Stomach (tissue), 19 donors: ENCODE measurements at places on chromosomes 3 and 15. TPM values are rescaled to one million over a fixed set of nuclear protein-coding genes. Genes with fewer than 3 reads are reported as not detected.

RIOX2 gene
- 17.7 TPM for polyA plus RNA-seq

NANOGP8 gene
- not detected for polyA plus RNA-seq

DPPA4 gene
- not detected for polyA plus RNA-seq

GRCh38 chr15:65343374-65343981 lies 34.3 kb downstream of the IGDCC3 start:
- DNase-seq = no peak

DNA sequence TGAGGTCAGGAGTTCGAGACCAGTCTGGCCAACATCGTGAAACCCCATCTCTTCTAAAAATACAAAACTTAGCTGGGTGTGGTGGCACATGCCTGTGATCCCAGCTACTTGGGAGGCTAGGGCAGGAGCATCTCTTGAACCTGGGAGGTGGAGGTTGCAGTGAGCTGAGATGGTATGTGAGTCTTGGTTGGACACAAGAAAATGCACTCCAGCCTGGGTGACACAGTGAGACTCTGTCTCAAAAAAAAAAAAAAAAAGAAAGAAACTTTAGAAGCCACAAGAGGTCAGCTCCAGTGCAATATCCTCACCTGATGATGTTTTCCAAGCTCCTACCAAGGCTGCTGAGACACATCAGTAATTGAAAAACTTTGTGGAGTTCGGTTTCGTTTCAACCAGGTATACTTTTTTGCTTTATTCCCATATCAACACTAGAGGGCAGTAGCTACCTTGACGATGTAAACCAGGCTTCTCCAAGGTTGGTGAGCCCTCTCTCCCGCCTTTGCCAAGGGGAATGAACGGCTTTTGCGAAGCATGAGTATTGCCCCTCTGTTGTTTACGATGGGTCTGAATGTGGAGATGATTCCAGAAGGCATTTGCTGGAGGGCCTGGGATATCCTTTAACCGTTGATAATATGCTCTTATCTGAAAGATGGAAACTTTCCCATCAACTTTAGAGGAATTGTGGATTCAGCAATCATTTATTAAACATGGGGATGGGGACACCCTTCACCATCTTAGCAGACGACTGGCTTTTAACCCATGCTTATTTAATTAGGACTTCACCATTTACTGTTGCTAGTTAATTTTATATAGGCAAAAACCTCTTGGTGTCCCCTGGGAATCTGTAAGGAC lies 202.8 kb downstream of the SV2B start:
- no peak for DNase-seq

- peak; percentile 93 for DNase-seq
Observed at GRCh38 chr15:40367686-40368611, 9.9 kb downstream of the DISP2 start.

GRCh38 chr3:108420926-108421325 lies 89.5 kb downstream of the MYH15 start:
- DNase-seq = no peak

GRCh38 chr3:112315791-112316190 lies 17.2 kb upstream of the CD200 start:
- DNase-seq = no peak
